Activated T-cell treated with anti-CD3 and anti-CD28 coated beads for 4 hours (primary cell): ENCODE measurements at places on chromosomes 13 and 19.

GRCh38 chr13:46184277-46184699, 2.3 kb upstream of the LCP1 start:
- DNase-seq, result peak; percentile 75

- DNase-seq, result no peak
Observed at GRCh38 chr19:6066661-6067646, 43.3 kb downstream of the RFX2 start.

GRCh38 chr13:34943436-34944273, 1.6 kb downstream of the NBEA start:
- no peak for DNase-seq

DNA sequence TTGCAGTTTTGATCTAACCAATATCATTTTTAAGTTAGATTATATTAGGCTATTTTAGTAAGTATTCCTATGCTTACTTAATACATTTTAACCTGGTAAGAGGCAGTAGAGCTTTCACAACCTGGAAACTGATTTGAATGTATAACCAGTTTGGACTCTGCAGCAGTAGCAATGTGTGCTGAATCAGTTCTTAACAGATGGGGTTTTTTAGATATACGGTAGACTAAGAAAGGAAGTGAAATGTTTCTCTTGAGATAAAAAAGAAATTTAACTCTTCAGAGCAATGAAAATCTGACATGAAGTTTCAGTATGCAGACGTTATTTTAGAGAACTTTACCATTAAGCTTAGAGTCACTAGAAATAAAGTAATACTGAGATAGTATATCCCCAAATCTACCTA, 2.7 kb downstream of the NBEA start:
- no peak for DNase-seq

DNA sequence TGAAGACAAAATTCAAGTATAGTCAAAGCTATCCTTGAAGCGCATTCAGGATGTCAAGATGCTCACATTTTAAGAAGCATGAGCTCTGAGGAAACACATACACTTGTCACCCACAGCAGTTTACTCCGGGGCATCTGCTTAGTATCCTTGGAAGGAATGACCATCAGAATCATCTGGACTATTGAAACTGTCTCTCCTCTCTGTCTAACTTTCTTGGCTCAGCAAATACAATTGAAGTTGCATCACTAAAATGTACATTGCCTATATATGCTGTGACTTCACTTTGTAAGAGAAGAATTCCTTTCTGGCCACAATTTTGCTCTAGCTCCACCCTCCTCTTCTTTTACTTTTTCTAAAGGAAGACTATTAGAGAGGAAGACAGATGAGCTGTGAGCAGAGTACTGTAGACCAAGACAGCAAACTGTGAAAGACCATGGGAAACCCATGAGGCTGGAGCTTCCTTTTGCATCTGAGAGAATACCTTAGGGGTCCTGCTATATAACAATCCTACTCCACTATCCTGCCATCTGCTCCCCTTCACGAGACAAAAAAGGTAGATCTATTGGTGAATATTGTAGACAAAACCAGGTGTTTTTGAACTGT, 906.3 kb downstream of the PCDH9 start:
- no peak for DNase-seq

- peak; percentile 12 for DNase-seq
Observed at GRCh38 chr19:38134540-38135149, 89.4 kb downstream of the DPF1 start.

GRCh38 chr13:28819735-28820098, 422 bp upstream of the MTUS2 start:
- DNase-seq, result no peak

DNA sequence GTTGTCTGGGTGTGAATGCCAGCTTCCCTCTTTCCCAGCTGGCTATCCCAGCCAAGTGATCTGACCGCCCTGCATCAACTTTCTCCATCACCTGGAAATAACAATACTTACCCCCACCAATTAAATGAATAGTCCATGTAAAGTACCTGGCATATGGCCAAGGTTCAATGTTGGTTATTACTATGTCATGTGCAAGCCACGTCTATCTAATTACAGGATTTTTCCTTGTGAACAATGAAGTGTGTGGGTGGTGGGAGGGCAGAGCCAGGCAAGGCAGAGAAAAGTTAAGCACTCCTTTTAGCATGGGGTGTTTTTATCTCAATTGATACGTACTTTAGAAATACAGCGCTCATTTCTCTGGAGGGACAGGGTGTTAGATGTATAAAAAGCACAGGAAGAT, 121.1 kb downstream of the NHLRC3 start:
- DNase-seq, result no peak
